Stimulated activated CD8-positive, alpha-beta memory T cell treated with anti-CD3 and anti-CD28 coated beads, Interleukin-15, amount 100 ng/mL, for 4 hours (primary cell): ENCODE measurements at places on chromosomes 12 and 14.

GRCh38 chr12:89619764-89620163, 88.9 kb downstream of the ATP2B1 start:
- DNase-seq = no peak

DNA sequence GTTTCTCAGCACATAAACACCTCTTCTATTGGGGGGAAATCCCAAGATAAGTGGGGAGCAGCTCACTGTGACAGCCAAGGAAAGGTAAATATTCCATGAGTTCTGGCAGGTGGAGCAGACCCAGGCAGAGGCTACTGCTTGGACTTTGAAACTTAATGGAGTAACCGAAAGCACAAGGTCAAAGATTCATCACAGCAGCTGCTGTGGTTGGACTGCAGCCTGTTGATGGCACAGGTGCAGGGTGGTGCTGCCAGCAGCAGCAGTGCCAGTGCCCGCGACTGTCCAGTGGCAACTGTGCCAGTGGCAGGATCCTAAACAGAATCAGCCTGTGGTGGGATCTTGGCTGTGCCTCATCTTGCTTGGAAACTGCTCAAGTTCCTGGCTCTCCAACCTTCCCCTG, 81.4 kb upstream of the ARID2 start:
- no peak for DNase-seq

- DNase-seq = no peak
Measured at GRCh38 chr12:5840944-5841343, 104.1 kb downstream of the ANO2 start.

DNA sequence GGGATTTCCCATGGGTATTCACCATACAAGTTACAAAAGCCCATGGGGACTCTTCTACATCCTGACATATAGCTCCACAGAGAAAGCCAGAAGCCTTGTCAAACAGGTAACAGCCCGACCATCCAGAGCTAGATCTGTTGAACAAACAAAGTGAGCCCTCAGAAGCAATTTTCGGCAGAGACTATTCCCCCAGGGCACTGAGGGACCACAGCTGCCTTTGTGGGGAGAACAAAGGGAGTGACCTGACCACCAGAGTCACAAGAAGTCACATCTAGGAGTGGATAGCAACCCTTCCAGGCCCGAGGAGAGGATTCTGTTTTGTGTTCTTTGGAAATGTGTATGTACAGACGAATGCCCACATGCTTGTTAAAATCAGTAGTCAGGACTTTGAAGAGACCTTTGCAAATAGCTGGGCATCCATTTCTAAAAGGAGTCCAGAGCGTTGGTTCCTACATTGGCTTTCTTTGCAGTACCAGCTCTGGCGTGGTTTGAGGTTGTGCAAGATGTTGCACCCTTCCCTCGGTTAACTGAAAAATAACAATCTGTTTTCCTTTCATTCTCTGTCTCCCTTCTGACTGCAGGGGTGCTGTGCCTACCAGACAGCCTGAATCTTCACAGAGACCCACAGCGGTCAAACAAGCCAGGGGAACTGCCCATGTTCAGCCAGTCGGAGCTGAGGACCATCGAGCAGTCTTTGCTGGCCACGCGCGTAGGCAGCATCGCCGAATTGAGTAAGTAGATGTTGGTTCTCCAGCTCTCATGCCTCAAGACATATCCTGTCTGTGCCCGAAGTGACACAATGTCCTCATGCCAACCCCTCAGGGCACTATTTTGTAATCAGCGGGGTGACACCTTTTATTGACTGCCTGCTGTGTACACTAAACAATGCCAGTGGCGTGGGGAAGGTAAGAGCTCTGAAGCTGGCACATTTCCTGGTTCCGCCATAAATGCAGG, 165.4 kb upstream of the PWP1 start:
- DNase-seq = no peak

GRCh38 chr14:21192875-21193535, 37.1 kb upstream of the OR5AU1 start:
- DNase-seq = no peak
